Activated CD4-positive, alpha-beta memory T cell treated with anti-CD3 and anti-CD28 coated beads for 36 hours (primary cell): ENCODE measurements at places on chromosomes 7 and 10. TPM values are rescaled to one million over a fixed set of nuclear protein-coding genes. Genes with fewer than 3 reads are reported as not detected.

DNA sequence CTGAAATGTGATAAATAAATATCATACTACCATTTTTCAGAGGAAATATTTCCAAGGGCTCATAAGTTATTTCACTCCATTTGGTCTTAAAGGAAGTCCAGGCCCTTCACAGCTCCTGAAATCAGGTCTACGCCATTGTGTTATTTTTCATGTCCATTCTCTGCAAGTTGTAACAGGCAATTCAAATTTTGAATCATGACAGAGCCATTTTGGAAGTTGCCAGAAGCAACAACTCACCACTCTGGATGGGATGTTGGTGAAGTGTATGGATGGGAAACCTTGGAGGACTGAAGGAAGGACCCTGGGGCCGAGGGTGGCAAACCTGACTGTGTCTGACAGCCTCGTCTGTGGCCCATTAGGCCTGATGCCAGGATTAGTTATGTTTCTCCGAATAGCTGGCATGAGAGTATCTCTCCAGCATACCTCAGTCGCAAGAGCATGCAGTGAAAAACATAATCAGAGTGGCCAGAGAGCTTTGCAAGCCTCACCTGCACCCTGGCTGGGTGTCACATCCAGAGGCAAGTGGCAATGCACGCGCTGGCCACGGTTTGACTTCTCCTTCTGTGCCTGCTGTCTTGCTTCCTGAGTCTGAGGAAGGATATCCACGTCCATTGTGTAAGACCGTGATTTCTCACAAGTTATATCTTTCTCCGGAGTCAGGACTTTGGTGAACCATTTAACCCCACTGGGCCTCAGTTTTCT is 87.1 kb downstream of the NRP1 start:
- H3K27ac ChIP-seq = no peak overlapping the region
- no peak overlapping the region for H3K4me3 ChIP-seq
- H3K4me1 ChIP-seq = peaks cover 47% of the 10 kb centered on the region
- H3K27me3 ChIP-seq = peaks cover 9% of the 10 kb centered on the region

- DNase-seq = peak; percentile 68
- H3K27me3 ChIP-seq = no peaks in the 10 kb centered on the region
- peaks cover 70% of the 10 kb centered on the region for H3K4me1 ChIP-seq
- H3K27ac ChIP-seq = peak overlapping the region; percentile 74
Measured at GRCh38 chr7:37065779-37066271, 341.5 kb upstream of the AOAH start.

LMBR1 gene
- 36.6 TPM for total RNA-seq

GRCh38 chr7:10889266-10889898 is 84.3 kb upstream of the PHF14 start:
- no peaks in the 10 kb centered on the region for H3K27me3 ChIP-seq
- no peaks in the 10 kb centered on the region for H3K36me3 ChIP-seq
- DNase-seq = peak; percentile 50
- H3K4me1 ChIP-seq = peaks cover 10% of the 10 kb centered on the region
- H3K27ac ChIP-seq = no peak overlapping the region

GRCh38 chr7:143884969-143885559 is 16.9 kb downstream of the TCAF1 start:
- peaks cover 15% of the 10 kb centered on the region for H3K4me1 ChIP-seq
- no peak overlapping the region for H3K27ac ChIP-seq
- DNase-seq = peak; percentile 29
- peaks cover 11% of the 10 kb centered on the region for H3K36me3 ChIP-seq

- DNase-seq = no peak
- no peaks in the 10 kb centered on the region for H3K27me3 ChIP-seq
- H3K4me1 ChIP-seq = peaks cover 16% of the 10 kb centered on the region
- no peak overlapping the region for H3K4me3 ChIP-seq
- H3K36me3 ChIP-seq = peaks cover 9% of the 10 kb centered on the region
Measured at GRCh38 chr7:64793106-64793755, 997 bp upstream of the ZNF138 start.
